ENCODE measurements at places on chromosomes 1 and 21.

- no peak for DNase-seq
Observed at GRCh38 chr1:1163538-1164070, 10.1 kb upstream of the TTLL10 start.

- DNase-seq = no peak
Observed at GRCh38 chr1:114219172-114219868, 65.7 kb upstream of the SYT6 start.

DNA sequence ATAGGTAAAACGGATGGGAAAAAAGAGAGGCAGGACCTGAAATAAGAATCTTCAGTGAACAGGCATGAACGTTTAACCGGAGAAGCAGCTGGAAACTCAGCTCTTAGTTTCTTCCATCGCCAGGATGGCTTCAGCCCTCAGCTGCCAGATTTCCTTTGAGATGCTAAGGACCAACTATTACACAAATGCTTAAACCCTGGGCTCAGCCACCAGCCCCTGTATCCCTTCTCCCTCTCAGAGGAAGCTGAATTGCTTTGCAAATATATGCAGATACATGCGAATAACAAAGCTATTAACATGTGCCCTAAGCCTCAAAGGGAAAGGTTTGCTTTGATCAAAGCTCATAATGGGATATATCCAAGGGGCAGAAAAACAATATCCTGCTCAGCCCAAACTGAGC is 515.1 kb downstream of the OMA1 start:
- no peak for DNase-seq

DNA sequence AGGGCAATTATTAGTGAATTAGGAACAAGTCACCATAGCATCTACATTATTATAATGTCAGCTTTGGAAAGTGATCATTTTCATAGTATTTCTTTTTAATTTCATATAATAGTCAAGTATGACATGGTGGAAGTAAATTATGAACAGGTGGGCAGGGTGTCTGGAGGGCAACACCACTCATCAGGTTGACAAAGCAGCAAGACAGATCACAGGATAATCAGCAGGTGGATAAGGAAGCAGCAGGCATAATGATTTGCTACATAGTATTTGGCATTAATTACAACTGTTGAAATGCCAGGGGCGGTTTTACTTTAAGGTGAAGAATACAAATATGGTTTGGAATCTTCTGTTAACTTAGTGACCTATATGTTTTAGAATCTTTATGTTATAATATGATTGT is 1342.2 kb downstream of the PLA2G4A start:
- no peak for DNase-seq

GRCh38 chr1:51950701-51951100 is 39.8 kb downstream of the RAB3B start:
- no peak for DNase-seq

DNA sequence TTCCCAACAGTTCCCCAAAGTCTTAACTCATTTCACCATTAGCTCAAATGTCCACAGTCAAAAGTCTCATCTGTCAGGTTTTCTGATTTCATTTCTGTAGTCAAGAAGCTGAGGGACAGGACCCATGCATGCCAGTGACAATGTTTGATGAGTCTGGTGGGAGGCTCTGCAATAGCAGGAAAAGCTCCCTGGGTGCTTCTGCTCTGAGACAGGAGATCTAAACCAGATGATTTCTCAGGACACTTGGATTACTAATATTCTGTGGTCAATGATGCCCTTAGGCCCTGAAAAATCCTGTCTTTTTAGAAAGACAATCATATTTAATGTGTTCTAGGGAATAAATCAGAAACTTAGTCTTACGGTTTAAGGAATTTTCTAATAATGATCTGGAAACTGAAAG is 56.4 kb downstream of the PCBP3 start:
- no peak for DNase-seq

- DNase-seq = peak; percentile 78
Observed at GRCh38 chr1:205918955-205919746, 24.1 kb downstream of the SLC26A9 start.

GRCh38 chr1:201430776-201431175 is 9.2 kb upstream of the TNNI1 start:
- DNase-seq = no peak

DNA sequence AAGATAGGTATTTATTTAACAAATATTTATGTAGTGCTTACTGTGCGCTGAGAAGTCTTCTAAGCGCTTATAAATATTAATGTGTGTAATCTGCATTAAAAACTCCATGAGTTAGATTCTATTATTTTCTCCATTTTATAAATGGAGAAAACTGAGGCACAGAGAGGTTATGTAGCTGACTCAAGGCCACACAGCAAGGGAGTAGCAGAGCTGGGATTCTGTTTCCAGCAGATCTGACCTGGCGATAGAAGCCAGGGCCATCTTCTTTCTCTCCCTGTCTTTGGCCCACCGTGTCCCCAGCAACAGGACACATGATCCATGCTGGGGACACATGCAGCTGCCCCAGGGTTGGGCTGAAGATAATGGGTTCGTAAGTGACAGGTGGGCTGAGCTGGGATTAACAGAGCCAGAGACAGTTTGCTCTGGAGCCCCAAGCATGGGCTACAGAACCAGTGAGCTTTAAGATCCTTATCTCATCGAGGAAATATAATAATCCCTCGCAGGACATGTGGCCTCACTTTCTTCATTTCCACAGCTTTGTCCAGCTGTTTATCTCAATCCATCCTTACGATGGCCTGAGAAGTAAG is 30.3 kb downstream of the IGSF21 start:
- no peak for DNase-seq

- DNase-seq = no peak
Observed at GRCh38 chr1:97332716-97333115, 588.1 kb downstream of the DPYD start.

- DNase-seq = no peak
Observed at GRCh38 chr1:70778934-70779333, 268.7 kb downstream of the PTGER3 start.

- no peak for DNase-seq
Observed at GRCh38 chr1:19405761-19406487, 79.4 kb downstream of the CAPZB start.

DNA sequence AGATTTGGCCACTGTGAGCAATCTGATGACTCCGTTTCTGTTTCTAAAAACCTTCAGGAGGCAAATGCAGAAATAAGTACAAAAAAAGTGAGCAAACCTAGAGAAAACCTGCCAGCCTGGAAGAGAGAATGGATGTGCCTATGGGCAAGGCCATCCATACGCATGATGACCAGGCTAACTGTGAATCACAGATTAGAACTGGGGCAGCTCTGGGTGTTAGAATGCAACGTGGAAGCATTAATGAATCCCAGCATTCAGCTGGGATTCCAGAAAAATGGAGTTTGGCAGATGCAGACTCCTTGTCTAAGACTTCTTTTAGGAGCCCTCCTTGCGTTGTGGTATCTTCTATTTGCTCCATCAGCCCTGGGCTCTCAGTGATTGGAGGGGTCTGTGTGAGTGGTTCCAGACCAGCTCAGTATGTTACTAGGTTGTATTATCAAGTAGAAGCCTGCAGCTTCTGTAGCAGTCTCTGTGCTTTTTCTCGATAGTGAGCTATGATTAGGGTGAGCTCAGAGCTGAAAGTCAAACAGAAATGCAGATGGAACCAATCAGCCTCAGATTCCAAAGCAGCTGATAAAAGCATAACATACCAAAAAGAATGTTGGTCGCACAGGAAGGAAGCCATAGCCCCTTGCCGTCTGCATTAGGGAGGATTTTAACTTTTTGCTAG is 154.0 kb downstream of the PSMG1 start:
- DNase-seq = no peak

DNA sequence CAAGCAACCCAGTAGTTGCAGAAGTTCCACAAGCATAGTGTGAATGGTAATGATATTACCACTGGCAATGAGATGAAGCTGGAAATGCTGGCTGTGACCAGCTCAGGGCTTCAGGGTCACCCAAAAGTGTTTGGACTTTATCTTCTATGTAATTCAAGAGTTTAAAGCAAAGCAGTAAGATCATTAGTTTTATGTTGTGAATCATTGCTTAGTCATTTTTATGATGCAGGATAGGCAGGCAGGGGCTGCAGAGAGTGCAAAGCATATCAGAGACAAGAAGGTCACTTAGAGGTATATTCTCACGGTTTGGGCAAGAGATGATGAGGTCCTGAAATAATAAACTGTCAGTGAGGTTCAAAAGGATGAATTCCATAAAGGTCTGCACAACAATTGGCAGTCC is 147.4 kb downstream of the OLFM3 start:
- no peak for DNase-seq

DNA sequence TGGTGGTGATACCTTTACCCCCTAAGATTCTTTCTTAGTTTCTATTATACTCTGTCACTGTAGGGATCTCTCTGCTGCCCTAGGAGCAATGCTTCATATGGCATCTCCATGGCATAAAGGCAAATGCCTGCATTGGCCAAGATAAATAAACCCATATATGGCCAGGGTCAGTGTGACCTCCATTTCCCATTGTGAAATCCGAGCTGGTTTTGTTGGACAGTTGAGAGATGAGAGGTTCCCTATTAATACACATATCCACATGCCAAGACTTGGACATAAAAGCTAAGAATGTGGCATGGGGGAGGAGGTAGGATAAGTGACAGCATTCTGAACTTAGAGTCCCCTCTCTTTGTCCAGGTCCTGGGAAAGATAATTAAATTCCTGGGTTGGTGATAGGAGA is 1.4 kb downstream of the TPM3 start:
- DNase-seq = no peak
